Pulmonary artery endothelial cell (primary cell): ENCODE measurements at places on chromosomes 12 and 14.
A peak's percentile ranks its signal among the peaks of the same experiment; 100 is the strongest.

GRCh38 chr14:29355846-29356245 lies 571.8 kb downstream of the PRKD1 start:
- no peak for DNase-seq

DNA sequence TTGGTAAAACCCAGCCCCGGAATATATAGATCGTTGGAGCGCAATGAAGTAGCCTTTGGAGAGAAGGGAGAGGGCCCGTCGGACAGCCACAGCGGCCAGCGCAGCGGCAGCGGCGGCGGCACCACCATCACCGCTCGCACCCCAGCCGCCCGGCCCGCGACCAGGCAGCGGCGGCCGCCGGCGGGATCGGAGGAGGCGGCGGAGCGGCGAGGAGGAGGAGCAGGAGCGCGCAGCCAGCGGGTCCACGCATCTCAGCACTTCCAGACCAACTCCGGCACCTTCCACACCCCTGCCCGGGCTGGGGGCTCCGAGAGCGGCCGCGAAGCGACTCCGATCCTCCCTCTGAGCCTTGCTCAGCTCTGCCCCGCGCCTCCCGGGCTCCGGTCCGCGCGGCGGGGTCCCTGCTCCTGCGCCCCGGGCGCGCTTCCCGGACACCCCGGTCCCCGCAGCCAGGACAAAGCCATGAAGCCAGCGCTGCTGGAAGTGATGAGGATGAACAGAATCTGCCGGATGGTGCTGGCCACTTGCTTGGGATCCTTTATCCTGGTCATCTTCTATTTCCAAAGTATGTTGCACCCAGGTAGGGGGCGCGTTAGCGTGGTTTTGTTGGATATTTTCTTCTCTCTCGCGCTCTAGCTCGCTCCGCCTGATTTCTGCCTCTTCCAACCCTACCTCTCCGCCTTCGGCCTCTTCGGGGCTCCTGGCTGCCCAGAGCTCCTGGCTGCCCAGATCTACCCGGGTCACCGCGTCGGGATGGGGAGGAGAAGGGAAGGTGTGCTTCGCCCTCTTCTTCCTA lies 400 bp downstream of the CHST11 start:
- peak; percentile 26 for DNase-seq

DNA sequence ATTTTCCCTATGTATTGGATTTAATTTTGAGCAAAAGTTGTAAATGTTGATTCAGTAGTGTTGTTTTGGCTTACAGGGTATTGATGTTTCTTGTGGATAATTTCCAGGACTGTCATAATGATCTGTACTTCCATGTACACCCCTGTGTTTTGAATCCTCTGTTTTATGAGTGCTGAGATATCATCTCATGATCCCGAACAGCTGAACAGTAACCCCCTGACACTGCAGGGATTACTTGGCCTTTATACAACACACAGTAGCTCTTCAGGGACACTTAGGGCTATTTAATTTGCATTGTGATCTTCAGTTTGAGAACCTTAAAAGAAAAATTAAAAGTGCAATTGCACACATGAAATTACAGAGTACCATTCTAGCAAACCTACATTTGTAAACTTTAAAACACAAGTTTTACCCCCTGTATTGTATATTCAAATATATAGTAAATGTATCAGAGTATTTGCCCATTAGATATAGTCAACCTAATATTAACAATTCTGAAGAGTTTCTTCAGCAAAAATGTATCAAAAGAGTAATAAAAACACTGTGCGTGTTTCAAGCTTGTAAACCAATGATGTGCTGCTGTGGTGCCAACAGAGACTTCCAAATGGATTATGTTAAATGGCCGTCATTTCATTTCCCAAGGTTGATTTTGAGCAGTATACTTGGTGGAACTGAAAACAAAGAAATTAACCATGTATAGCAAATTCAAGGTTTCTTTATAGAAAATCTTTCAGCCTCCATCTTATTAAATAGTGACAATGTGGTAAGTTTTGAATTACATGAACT lies 27.9 kb upstream of the MYF6 start:
- DNase-seq: no peak

DNA sequence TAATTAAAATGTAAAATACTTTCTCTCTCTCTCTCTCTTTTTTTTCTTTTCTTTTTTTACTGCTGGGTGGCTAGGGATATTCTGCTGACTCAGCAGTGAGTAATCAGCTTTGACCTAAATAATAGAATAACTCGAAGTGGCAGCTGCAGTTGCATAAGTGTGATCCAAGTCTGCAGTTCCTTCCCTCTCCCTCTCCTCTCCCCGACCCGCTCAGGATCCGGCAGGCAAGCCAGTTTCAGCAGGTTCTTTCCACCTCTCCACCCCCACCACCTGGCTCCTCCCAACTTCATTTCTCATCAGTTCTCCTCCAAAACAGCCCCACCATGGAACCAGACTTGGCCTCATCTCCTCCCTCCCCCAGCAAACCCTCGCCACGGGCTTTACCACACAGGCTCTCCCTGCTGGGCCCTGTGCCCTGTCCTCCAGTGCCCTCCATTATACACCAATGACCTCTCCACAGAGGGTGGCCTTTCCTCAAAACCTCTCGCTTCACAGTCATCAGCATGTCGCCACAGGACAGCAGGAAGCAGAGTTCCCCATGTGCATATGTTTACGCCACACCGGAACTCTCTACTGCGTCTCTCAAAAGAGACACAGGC lies 22.4 kb downstream of the SLC7A8 start:
- DNase-seq: no peak

DNA sequence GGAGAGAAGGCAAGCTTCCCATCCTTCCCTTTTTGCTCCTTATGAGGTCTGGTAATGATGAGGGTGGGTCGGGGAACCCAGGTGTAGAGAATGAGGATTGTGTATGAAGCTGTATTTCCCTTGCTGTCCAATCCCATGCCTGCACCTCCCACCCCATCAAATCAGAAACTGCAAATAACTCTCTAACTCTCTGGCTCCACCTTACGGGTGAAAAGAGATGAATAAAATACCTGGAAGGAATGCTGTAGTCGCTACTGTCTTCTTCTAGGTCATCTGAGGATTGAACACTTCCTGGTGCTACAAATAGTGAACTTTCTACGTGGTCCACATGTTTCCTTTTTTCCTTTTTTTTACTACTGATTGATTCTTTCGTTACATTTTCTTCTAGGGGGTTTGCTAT lies 38.9 kb upstream of the DICER1 start:
- DNase-seq: no peak

GRCh38 chr14:102817942-102818940 lies 41.0 kb downstream of the TRAF3 start:
- no peak for DNase-seq

DNA sequence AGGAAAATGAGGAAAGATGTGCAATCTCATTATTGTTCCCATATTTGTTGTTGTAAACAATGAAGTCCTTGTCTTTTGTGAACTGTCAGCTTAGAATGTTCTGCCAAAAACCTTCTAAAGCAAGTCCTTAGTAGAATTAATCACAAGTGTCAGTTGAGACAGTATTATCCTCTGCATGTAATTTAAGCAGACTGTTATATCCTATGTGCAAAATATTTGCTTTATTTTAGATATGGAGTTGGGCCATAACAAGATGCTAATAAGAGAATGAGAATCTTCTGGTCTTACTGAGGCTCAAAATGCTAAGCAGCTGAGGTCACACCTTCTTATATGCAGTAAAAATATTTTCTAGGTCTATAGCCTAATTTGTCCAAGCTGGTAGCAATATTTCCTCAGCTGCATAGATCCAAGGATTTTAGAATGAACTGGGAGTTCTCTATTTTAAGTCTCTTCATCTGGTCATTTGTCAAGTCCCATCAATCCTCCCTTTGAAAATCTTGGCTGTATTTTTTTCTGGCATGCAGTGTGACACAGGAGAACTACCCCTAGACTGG lies 222.3 kb upstream of the NAV3 start:
- no peak for DNase-seq

DNA sequence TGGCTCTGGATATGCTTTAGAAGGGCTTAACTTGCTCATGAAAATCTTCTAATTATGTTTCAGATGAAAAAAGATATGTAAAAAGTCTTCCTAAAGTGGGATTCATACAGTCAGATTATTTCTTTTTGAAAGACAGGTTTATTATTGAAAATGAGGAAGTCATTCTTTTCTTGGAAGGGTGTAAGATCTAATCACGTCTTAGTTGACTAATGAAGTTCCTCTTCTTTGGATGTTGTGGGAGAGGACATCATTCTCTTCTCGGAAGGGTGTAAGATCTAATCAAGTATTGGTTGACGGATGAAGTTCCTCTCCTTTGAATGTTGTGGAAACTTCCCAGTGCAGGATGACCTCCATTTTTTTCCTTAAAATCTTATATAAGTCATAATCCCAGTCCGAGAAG lies 74.9 kb downstream of the ALG10 start:
- no peak for DNase-seq

DNA sequence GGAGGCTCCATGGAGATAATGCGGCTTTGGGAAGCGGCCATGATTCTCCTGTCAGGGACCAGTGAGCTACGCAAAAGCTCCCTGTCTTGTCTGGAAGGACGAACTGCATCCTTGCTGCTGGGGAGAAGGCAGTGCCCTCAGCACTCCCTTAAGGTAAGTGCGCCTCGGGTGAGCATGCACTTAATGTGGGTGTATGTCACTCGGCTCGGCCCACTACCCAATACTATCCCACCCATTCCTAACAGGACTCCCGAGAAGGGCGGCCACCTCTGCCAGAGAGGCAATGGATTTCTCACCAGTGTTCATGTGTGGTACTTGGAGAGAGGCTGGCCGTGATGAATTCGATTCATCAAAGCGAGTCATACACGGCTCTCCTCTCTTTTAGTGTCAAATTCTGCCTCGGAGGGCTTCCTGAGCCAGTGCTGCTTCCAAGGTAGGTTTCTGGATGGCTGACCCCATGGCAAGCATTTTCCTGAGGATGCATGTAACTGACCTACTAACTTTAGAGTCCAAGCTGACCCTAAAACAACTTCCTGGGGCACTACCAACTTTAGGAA lies 151.7 kb upstream of the RTL1 start:
- no peak for DNase-seq

GRCh38 chr14:22178333-22178839 lies 410.6 kb downstream of the DAD1 start:
- no peak for DNase-seq

DNA sequence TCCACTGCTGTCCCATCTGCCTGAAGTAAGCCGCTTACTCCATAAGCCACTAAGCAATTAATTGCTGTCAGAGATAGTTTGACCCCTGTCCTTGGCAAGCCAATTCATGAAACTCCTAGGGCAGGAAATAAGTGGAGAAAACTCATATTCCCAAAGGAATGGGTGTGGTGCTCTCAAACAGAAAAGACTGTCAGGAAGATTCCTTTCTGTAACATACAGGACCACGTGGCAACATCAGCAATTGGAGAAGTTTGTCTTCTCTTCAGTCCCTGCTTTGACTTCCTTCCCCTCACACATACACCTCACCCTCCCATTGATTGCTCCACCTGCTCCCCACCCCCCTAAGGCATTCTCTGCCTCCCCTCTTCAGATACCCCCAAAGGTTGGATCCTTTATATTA lies 36.2 kb upstream of the MDM1 start:
- no peak for DNase-seq

- no peak for DNase-seq
Observed at GRCh38 chr14:23402296-23403138, 5.6 kb downstream of the MYH6 start.

GRCh38 chr14:56554301-56554700 lies 25.3 kb upstream of the TMEM260 start:
- no peak for DNase-seq

DNA sequence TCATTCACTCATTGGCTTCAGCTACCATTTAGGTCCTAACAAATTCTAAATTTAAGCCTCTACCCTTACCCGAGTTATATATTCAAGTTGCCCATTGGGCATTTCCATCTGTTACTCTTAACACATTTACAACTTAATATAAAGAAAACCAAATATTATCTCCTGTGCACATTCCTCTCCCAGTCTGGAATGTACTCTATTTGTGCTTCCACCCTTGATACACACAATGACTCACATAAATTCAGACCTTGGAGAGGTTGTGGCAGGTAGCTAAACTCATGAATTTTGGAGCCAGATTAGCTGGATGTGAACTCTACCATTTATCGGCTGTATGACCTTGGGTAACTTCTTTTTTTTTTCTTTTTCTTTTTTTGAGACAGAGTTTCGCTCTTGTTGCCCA lies 51.1 kb downstream of the BRMS1L start:
- DNase-seq: no peak
